ENCODE measurements at places on chromosomes 5 and 9.

- no peak for DNase-seq
These were observed 202.2 kb downstream of the RGS3 start for GRCh38 chr9:113665756-113666155.

- DNase-seq = no peak
These were observed 377.9 kb downstream of the ENC1 start for GRCh38 chr5:74262544-74263207.

- no peak for DNase-seq
These were observed 42.0 kb downstream of the FBXO38 start for GRCh38 chr5:148425808-148426207.

DNA sequence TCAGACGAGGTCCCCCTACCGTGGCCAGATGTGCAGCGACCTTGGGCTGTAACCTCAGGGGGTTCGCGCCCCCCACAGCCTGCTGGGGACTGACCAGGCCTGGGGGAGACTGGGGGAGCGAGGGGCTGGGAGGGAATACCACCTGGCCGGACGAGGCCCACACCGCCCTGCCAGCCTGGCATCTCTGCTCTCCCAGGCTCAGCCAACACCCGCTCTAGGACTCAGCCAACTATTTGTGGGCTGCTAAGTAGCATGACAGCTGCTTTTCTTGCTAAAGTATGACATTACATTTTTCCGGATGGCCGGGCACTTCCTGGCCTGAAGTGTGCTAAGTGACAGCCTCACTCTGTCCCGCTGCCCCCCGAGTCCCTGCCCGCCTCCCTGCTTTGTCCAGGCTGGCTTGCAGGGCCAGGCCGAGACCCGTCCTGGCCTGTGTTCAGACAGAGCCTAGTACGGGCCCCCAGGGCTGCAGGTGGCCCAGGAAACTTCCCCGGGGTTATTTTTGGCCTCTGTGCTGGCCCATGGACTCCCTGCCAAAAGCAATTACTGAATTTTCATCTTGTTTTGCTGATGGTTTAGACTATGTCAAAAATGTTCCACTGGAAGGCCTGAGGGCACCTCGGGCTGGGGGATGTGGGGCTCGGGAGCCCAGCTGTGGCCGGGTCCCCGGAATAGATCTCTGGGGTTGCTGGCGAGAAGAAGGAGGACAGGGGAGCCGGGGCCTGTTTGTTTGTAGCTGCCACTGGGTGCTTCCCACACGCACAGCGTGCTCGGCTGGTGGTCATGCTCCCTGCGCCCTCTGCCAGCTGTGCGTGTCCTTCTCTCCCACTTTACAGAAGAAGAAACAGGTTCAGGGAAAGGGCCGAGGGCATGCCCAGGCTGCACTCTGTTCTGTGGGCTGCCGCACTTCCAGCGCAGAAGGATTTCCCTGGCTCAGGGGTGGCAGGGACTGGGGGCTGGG, 13.4 kb upstream of the SLC2A6 start:
- DNase-seq = no peak

DNA sequence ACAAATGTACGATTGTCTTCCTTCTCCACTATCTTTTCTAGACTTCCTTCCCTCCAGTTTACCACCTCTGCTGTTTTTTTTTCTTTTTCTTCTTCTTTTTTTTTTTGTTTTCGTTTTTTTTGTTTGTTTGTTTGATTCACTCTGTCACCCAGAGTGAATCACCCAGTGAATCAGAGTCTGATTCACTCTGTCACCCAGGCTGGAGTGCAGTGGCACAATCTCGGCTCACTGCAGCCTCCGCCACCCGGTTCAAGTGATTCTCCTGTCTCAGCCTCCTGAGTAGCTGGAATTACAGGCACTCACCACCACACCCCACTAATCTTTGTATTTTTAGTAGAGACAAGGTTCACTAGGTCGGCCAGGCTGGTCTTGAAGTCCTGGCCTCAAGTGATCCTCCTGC, 375.7 kb downstream of the NTRK2 start:
- DNase-seq = no peak

- DNase-seq = no peak
These were observed 1.3 kb downstream of the ATP6V1G1 start for GRCh38 chr9:114588651-114589526.
